ENCODE measurements at places on chromosomes 6 and 20.

GRCh38 chr6:154157082-154157481 lies 118.0 kb downstream of the OPRM1 start:
- peak; percentile 70 for DNase-seq

DNA sequence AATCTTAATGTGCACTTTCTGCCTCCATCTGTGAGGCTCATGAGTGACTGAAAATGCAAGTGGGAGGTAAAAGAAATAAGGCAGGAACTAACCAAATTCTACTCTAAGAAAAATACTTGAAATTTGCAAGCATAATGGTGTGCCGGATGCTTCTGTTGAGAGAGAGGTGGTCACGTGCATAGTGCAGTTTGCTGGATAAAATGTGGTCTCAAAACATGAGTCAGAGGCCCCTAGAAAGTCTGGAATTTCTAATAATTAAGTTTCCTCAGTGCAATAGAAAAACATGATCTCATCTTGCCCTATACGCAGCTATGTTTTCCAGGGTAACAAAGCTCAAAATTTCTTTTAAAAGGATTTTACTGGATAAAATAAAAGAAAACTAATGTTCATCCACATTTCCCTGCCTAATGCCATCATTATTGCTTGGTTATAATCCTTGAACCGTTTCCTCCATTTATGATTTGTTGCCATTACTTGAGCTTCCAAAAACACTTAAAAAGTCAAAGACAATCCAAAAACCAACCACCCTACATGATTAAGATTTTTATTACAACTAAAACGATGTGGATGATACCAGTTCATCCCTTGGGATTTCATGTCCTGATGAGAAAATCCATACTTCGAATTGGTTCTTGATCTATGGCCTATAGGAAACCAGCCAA lies 351.7 kb upstream of the ARID1B start:
- DNase-seq: no peak

- DNase-seq: no peak
Observed at GRCh38 chr6:169848946-169849345, 97.5 kb downstream of the ERMARD start.

- peak; percentile 8 for DNase-seq
Observed at GRCh38 chr6:164151161-164152120, 736.9 kb downstream of the QKI start.

GRCh38 chr20:16350465-16350864 lies 222.8 kb downstream of the KIF16B start:
- no peak for DNase-seq

GRCh38 chr6:155710704-155711103 lies 255.1 kb upstream of the NOX3 start:
- DNase-seq: no peak

DNA sequence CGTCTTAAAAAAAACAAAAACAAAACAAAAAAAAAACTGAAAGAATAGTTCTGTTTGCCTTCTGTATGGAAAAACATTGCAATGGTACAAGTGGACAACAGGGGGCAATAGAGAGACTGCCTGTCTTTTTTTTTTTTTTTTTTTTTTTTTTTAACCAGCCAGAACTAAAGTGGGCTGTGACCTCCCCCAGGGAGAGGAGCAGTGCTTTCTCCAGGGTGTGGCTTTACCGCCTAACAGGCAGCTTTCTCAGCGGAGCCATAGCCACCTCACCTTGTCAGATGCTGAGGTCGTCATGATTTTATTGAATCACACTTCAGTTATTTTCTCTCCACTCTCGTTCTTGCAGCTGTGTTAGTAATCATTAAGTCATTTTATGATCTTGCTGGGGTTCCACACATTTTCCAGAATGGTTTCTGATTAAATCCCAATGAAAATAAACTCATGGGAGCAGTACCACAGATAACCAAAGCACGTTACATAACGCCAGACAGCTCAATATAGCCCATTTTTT lies 78.4 kb downstream of the GMPR start:
- peak; percentile 67 for DNase-seq

- DNase-seq: no peak
Observed at GRCh38 chr6:166423051-166423745, 40.5 kb upstream of the MPC1 start.

GRCh38 chr20:36741072-36741471 lies 4.8 kb downstream of the NDRG3 start:
- DNase-seq: no peak

DNA sequence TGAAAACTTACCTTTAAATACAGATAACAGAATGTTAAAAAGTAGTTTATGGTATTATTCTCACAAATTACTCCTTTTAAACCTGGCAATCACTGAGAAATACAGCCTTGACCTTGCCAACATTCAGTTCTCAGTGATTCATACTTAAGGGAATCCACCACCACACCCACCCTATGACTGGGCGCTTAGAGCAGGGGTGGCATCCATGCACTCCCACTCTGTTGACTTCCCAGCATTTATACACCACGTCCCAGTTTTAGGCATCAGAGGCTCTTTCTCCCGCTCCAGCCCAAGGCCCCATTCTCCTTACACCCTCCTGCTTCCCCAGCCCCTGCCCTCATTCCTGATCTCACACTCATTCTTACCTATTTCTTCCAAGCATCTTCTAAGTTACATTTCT lies 16.3 kb downstream of the TRAF3IP2 start:
- no peak for DNase-seq

GRCh38 chr6:23031986-23032385 lies 462.6 kb downstream of the HDGFL1 start:
- DNase-seq: no peak

DNA sequence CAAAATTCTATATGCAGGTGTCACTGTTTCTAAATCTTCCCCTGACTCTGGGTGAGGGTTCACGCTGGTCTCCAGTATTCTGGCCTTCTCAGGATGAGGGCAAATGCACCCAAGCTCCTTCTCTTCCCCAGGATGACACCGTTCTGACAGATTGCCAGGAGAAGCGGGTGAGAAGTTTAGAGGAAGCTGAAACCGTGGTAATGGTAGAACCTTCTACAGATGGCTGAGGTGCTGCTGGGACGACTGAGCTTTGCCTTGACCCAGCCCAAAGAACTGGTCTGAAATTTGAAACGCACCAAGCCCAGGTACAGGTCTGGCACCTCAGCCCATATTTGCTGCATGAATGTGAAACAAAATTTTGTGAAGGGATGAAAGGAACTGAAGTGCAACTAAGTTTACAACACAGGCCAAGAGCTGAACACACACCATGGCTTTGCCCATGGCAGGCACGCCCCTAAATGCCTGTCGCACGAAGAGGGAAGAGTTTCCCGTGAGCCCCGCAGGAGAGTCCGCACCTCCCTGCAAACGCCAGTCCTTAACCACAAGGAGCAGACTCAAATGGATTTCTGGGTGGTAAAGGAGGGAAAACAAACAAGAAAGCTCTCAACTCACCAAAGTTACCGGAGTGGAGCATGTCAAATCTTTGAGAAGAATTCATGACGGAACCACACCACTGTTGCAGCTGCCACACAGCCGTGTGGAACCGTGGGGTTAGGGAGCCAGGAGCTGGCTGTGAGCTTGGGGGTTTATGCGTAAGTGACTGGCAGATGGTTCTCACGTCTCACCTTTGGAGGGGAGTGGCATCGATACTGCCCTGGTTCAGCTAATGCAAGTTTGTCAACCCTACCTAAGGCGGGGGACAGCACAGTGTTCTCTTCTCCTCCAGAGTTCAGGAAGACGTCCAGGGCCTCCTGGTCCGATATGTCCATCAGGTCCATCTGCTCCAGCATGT lies 138.9 kb downstream of the DTNBP1 start:
- no peak for DNase-seq

- no peak for DNase-seq
Observed at GRCh38 chr6:4351520-4352321, 216.3 kb upstream of the ECI2 start.

- peak; percentile 98 for DNase-seq
Observed at GRCh38 chr6:29965873-29966601, 23.7 kb downstream of the HLA-A start.

GRCh38 chr6:163670336-163670735 lies 255.8 kb downstream of the QKI start:
- DNase-seq: no peak

- DNase-seq: no peak
Observed at GRCh38 chr6:89258912-89259311, 41.8 kb upstream of the GABRR1 start.

GRCh38 chr20:15831201-15831600 lies 742.0 kb downstream of the KIF16B start:
- DNase-seq: no peak

- DNase-seq: no peak
Observed at GRCh38 chr6:89858041-89858440, 28.4 kb downstream of the CASP8AP2 start.
